ENCODE measurements at places on chromosomes 7 and 10. TPM values are rescaled to one million over a fixed set of nuclear protein-coding genes. Genes with fewer than 3 reads are reported as not detected.

The PRRT4 gene
- not detected for total RNA-seq

The CTBP2 gene
- total RNA-seq = 179 TPM

The IL15RA gene
- total RNA-seq = 11.8 TPM

The ATG9B gene
- 4.5 TPM for total RNA-seq
